ENCODE measurements at places on chromosomes 7 and 10.

DNA sequence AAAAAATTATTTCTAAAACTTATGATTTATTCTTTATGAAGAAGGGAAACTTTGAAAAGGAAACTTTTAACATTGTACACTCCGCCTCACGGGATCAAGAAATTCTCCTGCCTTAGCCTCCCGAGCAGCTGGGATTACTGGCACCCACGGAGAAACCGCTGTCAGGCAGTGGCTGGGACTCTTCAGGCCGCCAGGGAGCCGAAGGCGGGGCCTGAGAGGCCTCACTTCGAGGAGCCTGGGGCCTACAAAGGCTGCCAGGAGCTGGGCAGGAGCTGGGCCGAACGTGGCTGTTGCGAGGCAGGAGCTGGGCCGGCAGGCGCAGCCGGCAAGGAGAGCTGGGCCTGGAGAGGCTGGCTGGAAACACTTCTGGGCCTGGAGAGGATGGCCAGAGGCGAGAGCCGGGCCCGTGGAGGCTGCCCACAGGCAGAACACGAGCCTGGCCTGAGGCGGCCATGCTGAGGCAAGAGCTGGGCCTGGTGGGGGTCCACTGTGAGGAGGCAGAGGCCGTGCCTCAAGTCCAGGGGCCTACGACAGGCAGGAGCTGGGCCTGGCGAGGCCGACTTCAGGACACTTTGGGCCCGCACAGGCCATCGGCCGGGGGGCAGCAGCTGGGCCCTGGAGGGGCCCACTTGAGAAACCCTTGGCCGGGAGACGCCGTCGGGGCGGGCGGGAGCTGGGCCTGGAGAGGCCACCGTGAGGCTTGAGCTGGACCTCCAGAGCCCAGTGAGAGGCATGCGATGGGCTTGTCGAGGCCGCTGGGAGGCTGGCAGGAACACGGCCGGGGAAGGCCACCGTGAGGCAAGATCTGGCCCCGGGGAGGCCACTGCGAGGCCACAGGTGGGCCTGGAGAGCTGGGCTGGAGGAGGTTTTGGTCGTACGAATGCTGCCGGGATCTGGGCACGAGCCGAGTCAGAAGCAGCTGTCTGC lies 23.7 kb downstream of the MDH2 start:
- no peak for DNase-seq

DNA sequence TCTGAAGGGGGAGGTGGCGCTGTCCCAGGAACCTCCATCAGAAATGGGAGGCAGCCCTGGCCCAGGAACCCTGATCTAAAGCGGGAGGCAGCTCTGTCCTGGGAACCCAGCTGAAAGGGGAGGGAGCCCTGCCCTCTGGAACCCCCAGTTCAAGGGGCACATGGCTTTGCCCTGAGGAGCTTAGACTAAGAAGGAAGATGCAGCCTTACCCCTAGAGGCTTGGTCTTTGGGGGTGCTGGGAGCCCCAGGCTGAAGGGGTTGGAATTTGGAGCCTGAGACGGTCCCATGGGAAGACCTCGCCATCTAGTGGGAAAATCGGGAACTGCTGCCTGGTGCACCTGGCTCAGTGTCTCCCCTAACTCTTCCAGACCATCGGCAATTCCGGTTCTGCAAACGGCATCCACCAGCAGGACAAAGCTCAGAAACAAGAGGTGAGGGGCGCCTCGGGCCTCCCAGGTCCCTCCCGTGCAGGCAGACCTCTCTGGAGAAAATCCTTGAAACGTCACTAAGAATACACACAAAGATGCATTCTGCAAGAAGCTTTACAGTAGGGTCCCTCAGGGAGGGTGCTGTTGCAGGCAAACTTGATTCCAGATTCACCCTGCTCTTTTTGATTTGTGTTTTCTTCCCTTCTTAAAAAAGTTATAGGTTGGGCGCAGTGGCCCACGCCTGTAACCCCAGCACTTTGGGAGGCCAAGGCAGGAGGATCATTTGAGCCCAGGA lies 52.4 kb upstream of the GTF2IRD1 start:
- peak; percentile 72 for DNase-seq

GRCh38 chr7:96713037-96713436 lies 3.4 kb upstream of the SEM1 start:
- DNase-seq: no peak

GRCh38 chr10:32149252-32149955 lies 93.2 kb upstream of the KIF5B start:
- DNase-seq: peak; percentile 87

GRCh38 chr7:25857376-25858067 lies 294.5 kb upstream of the NFE2L3 start:
- no peak for DNase-seq

DNA sequence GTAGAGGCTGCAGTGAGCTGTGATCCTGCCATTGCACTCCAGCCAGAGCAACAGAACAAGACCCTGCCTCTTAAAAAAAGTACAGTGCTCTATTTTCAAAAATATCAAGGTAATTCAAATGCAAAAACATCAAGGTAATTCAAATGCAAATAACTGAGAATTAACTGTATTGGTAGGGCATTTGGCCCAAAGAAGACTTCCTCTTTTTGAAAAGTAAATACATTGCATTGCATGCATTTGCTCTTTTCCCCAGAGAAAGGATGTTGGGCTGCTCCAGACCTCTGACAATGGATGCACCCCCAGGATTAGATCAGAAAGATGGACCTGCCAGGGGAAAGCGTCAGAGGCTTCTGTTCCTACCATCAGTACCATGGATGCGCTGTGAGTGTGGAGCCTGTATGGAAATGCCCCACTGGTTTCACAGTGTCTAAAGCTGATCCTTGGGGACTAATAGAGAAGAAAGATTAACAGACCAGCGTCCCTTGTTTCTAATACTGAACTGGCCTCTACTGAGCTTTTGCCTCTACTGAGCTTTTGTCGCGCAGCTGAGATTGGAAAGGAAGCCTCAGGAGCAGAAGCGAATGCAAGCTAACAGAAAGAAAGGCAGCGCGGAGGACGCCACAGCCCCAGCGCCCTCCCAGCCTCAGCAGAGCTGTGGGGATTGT lies 93.5 kb upstream of the LYZL2 start:
- no peak for DNase-seq

DNA sequence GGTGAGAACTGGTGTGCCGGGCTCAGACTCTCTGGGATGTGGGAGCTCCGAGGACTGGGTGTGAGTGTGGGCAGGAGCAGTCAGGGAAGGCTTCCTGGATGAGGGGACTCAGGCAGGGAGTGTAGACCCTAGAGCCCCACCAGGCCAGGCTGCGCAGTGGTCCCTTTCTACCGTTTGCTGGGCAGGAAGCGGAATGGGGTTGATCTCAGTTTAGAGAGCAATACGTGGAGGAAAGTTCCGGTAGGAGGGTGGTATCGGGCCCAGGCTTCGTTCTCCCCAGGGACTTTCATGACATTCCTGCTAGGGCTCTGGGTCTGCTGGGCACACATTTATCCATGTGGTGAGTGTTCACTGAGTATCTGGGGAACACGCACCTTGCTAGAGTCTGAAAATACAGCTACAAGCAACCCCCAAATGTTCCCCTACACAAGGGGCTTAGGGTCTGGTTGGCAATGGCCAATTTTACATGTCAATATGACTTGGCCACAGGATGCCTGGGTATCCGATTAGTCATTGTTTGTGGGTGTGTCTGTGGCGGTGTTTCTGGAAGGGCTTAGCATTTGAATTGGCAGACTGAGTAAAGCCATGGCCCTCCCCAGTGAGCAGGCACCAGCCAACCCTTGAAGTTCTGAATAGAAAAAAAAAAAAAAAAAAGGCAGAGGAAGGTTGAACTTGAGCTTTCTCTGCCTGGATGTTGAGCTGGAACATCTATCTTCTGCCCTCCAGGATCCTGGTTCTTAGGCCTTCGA lies 20.8 kb downstream of the GHRHR start:
- DNase-seq: peak; percentile 8

GRCh38 chr7:11193131-11193867 lies 219.6 kb downstream of the PHF14 start:
- no peak for DNase-seq

DNA sequence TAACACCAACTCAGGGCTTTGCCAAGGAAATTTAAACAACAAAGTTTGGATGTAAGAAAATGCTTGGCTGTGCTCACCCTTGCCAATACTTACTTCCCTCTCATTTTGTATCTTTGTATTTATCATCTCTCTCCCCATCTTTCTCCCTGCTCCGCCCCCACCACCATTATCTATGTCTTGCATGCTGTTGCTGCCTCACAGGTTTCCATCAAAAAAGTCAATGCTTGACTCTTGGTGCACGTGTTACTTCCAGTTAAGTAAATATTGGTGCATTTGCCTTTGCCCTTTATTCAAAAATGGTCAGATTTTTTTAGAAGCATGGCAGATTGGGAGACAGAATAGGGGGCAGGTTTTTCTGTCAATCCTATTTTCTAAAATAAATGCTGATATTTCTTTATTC lies 626.0 kb downstream of the ACTR3B start:
- DNase-seq: no peak

DNA sequence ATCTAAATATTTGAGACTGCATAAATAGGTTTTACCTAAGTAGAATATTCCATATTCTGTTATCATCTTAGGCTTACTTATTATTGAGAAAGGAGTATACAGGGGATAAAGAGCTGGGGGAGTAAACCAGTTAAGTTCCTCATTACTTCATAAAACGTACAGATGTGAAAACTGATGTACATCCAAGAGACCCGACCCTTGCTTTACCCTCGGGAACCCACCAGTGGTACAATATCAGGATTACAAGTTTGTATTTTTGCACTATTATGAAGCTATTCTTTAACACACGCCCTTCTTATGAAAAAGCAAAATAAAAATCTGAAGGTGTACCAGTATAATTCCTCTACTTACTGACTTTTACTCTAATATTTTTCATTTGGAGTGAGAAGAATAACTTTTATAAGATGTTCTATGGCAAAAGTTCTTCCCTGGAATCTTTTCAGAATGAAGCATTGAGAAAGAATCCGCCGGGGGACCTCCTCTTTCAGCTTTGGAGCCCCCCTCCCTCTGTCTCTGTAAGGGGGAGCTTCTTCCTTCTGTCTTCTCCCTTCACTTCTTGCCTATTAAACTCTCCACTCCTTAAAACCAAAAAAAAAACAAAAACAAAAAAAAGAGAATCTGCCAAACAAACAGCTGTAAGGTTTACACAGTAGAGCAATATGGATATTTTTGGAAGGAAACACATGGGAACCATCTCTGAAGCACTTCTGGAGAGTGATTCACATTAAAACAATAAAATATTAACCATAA lies 550.0 kb downstream of the TNS3 start:
- DNase-seq: no peak

GRCh38 chr10:70990681-70991080 lies 102.3 kb upstream of the PCBD1 start:
- no peak for DNase-seq

- no peak for DNase-seq
Observed at GRCh38 chr7:23074443-23075261, 30.9 kb upstream of the KLHL7 start.

GRCh38 chr10:70474780-70475179 lies 3.8 kb upstream of the PALD1 start:
- no peak for DNase-seq

GRCh38 chr7:147418966-147419365 lies 1171.6 kb upstream of the C7orf33 start:
- no peak for DNase-seq

DNA sequence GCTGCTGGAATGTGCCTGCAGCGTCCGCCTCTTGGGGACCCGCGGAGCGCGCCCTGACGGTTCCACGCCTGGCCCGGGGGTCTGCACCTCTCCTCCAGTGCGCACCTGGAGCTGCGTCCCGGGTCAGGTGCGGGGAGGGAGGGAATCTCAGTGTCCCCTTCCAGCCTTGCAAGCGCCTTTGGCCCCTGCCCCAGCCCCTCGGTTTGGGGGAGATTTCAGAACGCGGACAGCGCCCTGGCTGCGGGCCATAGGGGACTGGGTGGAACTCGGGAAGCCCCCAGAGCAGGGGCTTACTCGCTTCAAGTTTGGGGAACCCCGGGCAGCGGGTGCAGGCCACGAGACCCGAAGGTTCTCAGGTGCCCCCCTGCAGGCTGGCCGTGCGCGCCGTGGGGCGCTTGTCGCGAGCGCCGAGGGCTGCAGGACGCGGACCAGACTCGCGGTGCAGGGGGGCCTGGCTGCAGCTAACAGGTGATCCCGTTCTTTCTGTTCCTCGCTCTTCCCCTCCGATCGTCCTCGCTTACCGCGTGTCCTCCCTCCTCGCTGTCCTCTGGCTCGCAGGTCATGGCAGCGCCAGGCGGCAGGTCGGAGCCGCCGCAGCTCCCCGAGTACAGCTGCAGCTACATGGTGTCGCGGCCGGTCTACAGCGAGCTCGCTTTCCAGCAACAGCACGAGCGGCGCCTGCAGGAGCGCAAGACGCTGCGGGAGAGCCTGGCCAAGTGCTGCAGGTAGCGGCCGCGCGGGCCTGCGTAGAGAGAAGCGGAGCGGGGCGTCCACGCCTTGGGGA lies 645 bp downstream of the SLC26A4 start:
- peak; percentile 52 for DNase-seq

GRCh38 chr7:3747467-3747866 lies 446.4 kb downstream of the SDK1 start:
- DNase-seq: no peak

- DNase-seq: no peak
Observed at GRCh38 chr7:150476819-150477631, 26.6 kb downstream of the GIMAP8 start.

- no peak for DNase-seq
Observed at GRCh38 chr10:77545585-77545984, 92.0 kb downstream of the KCNMA1 start.

GRCh38 chr7:123580406-123581161 lies 21.0 kb upstream of the ASB15 start:
- peak; percentile 12 for DNase-seq

GRCh38 chr7:36039671-36040070 lies 113.4 kb upstream of the EEPD1 start:
- DNase-seq: no peak

DNA sequence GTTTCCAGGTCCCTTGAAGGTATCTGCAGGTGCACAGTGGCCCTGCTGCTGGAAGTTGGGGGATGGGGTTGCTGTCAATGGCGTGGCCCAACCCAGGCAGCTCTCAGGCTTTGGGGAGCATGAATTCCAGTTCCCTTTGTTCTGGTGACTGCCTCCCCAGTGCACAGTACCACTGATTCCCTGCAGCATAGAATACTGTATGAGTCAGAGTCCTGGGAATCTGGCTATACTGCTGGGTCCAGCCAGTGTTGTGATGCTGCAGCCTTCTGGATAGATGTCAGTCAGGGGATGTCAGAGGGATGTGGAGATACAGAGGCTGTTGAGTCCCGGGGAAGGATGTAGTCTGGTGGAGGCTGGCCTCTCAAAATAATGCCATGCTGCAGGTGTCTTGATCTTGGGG lies 99.3 kb downstream of the LANCL2 start:
- DNase-seq: no peak

GRCh38 chr10:128993443-128993842 lies 473.6 kb upstream of the MGMT start:
- DNase-seq: no peak

Measured in activated CD4-positive, alpha-beta T cell treated with anti-CD3 and anti-CD28 coated beads, Interleukin-2, amount 50 U/mL, for 16 hours (primary cell).